ENCODE measurements at places on chromosomes 11 and 22.
A peak's percentile ranks its signal among the peaks of the same experiment; 100 is the strongest.

- DNase-seq: no peak
Observed at GRCh38 chr11:66219846-66220565, 48.4 kb upstream of the RAB1B start.

GRCh38 chr22:44116755-44117684, 63.7 kb upstream of the PARVG start:
- DNase-seq: no peak

- DNase-seq: peak; percentile 51
Observed at GRCh38 chr11:65275906-65276305, 14.1 kb downstream of the POLA2 start.

- peak; percentile 75 for DNase-seq
Observed at GRCh38 chr11:13046637-13047570, 37.8 kb downstream of the RASSF10 start.

DNA sequence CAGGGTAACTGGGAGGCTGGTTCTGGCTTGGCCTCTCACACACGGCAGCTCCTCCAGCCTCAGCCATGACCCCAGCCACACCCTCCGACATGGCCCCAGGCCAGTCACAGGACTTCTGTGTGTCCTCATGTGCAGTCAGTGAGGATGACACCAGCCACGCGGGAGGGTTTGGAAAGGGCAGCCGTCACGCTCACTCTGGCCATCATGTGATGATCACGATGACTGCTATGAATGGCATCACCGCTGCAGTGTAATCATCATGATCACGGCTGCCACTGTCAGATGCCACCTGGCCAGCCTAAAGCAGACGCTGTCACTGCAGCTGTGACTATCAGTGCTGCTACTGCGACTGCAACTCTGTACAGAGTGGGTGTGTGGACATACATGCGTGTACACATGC, 640.9 kb downstream of the BRD1 start:
- DNase-seq: no peak

DNA sequence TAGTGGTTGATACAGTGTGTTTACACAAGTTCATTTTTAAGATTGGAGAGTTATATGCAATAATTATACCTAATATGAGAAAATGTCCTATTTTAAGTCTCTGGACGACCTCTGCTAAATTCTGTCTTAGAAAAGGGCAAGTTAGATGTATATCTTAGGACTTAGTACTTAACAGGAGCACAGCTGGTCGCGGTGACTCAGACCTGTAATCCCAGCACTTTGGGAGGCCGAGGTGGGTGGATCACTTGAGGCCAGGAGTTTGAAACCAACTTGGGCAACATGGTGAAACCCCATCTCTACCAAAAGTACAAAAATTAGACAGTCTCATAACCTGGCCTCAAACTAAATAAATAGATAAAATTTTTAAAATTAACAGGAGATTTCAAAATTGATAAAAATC, 27.2 kb downstream of the BSX start:
- no peak for DNase-seq

- DNase-seq: no peak
Observed at GRCh38 chr11:102788334-102788995, 8.0 kb upstream of the MMP10 start.

GRCh38 chr11:88520391-88520790, 182.9 kb upstream of the CTSC start:
- peak; percentile 19 for DNase-seq

DNA sequence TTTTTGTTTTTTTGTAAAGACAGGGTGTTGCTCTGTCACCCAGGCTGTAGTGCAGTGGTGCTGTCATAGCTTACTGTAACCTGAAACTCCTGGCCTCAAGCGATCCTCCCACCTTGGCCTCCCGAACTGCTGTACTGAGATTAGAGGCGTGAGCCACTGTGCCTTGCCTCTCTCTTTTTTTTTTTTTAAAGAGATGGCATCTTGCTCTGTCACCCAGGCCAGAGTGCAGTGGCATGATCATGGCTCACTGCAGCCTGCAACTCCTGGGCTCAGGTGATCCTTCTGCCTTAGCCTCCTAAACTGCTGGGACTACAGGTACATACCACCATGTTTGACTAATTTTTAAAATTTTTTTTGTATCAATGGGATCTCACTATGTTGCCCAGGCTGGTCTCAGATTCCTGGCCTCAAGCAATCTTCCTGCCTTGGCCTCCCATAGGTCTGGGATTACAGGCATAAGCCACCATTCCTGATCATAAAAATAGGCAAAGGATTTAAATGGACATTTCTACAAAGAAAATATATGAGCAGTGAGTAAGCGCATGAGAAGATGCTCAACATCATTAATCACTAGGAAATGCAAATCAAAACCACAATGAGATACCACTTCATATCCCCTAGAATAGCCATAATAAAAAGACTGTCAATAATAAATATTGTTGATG, 17.3 kb upstream of the CLNS1A start:
- no peak for DNase-seq

DNA sequence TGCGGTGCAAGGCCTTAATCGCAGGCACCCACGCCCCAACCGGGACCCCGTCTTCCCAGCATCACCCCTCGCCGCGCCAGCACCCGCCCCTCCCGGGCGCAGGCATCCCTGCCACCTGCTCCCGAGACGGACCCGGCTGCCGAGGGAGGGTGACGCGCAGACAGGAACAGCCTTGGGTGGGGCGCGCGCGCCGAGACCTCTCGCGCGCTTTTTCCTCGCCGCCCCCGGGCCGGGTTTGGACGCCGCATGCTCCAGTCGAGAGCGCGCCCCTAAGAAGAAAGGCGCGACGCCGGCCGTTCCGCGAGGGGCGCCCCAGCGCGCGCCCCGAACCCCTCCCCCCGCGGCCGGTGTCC, 504 bp downstream of the CFL1 start:
- no peak for DNase-seq

DNA sequence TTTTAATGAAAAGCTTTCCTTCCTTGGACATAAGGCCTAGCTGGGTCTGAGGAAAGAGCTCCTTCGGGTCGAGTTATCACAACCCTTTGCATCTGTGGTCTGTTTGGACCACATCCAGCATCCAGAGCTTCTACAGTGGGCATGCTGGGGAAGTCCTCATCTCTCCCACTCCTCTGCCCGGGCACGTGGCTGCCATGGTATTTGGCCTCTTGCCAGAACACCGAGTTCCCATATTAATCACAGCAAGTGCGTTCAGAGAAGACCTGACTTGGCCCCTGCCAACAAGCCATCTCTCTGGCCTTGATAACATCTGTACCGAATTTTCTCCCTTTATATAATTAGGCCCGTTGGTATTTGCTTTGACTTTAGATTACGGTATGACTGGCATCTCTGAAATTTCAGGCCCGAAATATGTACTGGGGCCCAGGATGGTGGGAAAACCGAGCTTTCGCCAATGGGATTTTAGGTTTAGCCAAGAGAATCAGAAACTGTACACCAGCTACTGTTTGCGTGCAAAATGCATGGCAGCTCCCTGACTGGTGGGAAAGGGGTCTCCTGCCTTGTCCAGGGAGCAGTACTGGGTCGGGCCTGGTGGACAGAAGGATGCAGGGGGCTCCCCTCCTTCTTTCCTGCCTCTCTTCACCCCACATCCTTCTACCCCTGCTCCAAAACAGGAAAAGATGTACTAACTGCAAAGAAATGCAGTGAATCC, 90.0 kb downstream of the MICAL2 start:
- no peak for DNase-seq

GRCh38 chr22:39478441-39478850, 21.6 kb downstream of the MGAT3 start:
- DNase-seq: no peak

GRCh38 chr22:50276143-50276542, 6.0 kb upstream of the MAPK11 start:
- DNase-seq: peak; percentile 16

- DNase-seq: no peak
Observed at GRCh38 chr11:86159581-86159891, 85.0 kb upstream of the EED start.

GRCh38 chr11:20483931-20484330, 96.4 kb downstream of the PRMT3 start:
- DNase-seq: no peak

- DNase-seq: no peak
Observed at GRCh38 chr11:130511765-130512164, 63.3 kb downstream of the ADAMTS15 start.

GRCh38 chr22:50584106-50585096, 1.8 kb upstream of the CHKB start:
- DNase-seq: no peak

- DNase-seq: no peak
Observed at GRCh38 chr11:8055836-8056526, 25.0 kb upstream of the TUB start.

DNA sequence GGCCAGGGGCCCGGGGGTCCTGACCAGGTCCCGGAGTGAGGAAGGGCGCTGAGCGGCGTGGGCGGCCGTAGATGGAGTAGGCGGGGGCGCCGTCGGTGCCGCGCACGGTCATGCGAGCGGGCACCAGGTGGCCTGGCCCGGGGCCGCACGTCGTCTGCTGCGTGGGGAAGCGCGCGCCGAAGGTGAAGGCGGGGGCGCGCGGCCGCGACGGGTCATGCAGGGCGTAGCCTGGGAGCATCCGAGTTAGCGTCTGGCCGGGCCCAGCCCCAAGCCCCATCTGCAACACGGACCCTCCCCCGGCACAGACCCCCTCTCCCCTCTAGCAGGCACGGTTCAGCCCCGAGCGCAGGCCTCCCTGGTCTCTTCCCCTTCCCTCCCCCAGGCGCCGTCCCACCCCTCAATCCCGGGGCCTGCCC, 1.7 kb upstream of the TYMP start:
- DNase-seq: no peak

DNA sequence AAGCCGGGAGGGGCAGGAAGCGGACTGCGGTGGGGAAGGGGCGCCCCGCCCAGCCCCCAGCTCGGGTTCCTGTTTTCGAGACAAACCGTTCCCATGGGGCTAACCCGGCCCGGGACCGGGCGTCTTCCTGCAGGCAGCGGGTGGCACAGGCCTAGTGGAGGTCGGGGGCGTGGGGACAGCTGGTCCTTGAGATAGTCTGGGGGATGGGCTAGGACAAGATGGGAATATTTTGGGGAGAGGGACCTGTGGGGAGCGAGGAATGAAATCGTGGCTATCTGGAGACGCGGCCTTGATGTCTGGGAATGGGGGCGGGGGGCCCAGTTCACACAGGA, 1.2 kb upstream of the RASGRP2 start:
- no peak for DNase-seq

DNA sequence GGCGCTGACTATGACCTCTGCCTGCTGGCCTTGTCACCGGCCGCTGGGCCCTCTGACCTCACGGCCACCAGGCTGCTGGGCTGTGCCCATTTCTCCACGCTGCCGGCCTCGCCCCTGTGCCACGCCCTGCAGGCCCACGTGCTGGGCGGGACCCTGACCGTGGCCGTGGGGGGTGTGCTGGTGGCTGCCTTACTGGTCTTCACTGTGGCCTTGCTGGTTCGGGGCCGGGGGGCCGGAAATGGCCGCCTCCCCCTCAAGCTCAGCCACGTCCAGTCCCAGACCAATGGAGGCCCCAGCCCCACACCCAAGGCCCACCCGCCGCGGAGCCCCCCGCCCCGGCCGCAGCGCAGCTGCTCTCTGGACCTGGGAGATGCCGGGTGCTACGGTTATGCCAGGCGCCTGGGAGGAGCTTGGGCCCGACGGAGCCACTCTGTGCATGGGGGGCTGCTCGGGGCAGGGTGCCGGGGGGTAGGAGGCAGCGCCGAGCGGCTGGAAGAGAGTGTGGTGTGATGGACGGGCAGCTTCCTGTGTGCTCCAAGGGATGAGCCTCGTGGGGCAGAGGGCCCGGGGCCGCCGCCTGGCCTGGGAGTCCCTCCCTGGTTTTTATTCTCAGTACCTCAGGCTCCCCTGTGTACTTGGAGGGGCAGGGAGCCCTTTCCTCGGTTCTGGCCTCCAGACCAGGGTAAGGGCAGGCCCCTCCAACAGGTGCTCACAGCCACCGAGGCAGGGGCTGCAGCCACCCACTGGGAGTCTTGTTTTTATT, 3.0 kb downstream of the LRFN4 start:
- no peak for DNase-seq

GRCh38 chr11:69202511-69203221, 46.9 kb downstream of the SMIM38 start:
- DNase-seq: no peak

DNA sequence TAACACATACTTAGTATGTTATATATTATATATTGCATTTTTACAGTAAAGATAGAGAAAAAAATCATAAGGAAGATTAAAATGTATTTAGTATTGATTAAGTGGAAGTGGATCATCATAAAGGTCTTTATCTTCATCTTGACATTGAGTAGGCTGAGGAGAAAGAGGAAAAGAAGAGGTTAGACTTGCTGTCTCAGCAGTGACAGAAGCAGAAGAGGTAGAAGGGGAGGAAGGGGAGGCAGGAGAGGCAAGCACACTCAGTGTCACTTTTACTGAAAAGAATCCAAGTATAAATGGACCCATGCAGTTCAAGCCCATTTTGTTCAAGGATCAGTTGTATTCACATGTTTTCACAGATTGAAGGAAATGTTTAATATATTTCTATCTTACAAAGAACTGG, 69.7 kb downstream of the GAB2 start:
- no peak for DNase-seq

DNA sequence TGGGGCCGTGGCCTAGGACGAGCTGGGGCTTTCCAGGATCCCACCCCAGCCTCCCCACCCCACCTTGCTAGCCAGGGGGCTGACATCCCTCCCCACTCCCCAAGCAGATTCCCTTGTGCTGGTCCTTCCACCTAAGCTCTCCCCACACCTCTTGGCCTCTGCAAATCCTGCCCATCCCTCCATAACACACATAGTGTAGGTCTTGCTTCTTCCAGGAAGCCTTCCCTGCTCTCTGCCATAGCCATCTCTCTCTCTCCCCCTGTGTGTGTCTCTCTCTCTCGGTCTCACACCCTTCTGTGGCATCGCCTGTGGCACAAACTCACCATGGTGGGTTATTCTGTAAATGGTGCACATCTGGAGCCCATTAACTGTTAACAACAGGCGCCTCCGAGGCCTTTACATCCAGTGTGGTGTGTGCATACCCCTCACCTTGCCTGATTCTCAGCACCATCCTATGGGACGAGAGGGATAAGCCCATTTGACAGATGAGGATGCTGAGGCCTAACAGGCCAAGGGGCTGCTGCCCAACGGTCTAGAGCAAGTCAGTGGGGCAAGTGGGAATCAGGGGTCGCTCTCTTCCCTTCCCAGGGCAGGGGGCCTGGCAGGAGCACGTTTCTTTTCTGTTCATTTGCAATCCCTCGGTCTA, 22.2 kb upstream of the PICK1 start:
- DNase-seq: no peak

- no peak for DNase-seq
Observed at GRCh38 chr11:116602637-116602942, 170.2 kb downstream of the BUD13 start.

- DNase-seq: peak; percentile 74
Observed at GRCh38 chr11:10893714-10894151, 35.9 kb upstream of the ZBED5 start.

DNA sequence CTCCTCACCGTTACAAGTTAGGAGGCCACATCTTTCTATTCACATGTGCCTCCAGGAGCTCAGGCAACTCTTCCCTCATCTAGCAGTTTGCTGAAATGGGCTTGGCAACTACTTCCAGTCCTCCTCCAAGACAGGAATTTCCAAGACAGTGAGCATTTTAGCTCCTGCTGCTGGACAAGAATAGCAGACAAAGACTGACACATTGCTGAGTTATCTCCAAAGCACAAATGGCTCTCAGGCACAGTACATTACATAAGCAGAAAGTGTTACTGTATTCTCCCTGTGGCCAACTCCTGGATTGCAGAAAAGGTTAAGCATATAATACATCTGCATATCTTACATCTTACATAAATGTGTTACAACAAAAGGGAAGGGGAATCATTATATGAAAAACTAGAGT, 83.2 kb upstream of the POU2AF2 start:
- DNase-seq: peak; percentile 4

Measured in renal cortical epithelial cell (primary cell).